ENCODE measurements at places on chromosomes 1 and 21.

DNA sequence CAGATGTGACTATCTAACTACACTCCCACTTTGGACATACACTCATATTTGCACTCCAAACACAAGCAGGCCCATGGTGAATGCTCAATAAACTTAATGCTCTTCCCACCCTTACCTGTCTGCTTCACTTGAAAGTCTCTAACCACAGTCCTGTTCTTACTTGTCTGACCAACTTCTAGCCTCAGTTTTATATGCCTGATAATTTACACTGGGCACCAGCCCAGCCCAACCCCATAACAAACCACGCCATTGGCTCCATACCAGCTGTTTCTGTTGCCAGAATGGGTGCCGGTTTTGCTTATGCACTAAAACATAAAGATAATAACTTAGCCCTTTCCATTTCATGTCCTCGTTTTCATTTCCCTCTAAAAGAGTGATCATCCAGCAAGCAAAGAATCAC lies 395.4 kb downstream of the NTNG1 start:
- DNase-seq, result no peak

DNA sequence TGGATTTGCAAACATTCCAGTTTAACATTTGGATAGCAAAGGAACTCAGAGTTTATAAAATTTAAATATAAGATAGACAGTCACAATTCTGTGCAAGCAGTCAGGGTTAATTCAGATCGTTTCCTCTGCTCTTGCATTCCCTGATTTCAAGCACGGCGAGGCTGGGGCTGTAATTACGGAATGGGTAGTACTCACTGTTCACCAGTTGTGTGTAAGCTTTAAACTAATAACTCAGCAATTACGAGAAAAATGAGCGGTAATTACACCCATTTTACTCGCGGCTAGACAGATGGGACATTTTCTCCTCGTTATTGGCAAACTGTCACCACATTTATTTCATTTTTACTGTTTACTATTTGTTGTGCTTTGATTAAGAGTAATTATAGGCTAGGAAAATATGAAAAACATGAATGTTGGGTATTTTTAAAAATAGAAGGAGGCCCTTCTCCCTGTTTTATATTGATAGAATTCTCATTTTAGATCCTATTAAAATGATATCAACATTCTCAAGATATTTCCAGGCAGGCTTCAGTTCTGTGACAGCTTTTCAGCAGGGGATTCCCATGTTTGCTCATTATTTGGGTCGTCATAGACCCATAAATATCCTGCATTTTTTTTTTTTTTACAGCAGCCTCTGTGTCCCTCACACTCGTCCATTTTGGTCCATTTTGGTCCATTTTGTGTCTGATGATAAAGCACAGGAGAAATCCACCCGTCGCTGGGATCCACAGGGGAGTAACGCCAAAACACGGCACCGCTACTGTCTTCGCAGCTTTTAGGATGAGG lies 208.3 kb downstream of the DSCAM start:
- no peak for DNase-seq

- DNase-seq, result no peak
Measured at GRCh38 chr1:33378524-33378923, 52.4 kb downstream of the PHC2 start.

- DNase-seq, result no peak
Measured at GRCh38 chr1:233668146-233668724, 54.3 kb downstream of the KCNK1 start.

DNA sequence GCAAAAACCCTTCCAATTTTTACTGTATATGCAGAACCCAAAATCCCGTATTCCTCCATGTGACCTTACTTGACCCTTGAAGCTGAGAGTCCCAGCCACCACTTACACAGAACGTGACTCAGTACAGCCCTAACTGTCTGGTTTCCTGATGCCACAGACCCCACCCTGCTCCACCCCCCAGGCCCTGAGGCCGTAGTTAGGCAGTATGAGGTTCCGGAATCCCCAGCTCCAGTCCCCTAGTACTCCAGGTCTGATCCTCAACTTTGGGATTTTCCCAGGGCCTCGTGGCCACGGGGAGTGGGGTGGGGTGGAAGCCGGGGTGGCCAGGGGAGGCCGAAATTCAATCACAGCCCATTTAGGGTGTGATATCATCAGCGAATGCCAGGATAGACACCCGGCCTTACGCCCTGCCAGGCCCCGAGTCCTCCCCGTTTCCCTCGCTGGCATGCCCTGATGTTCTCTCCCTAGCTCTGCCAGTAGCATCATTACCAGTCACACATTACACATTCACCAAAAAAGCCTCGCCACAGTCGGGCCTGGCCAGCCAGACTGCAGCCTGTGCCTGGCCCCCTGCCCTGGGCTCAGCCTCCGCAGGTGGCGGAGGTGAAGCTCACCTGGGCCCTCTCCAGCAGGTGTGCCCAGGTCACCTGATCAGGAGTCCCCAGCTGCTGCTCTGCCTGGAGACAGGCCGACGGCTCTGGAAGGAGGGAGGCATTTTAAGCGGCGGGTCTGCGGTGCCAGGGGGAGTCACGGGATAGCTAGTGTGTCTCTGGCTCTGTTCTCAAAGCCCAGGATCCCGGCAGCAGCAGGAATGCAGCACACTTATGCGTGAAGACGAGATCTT lies 70.8 kb downstream of the SCCPDH start:
- DNase-seq, result no peak

DNA sequence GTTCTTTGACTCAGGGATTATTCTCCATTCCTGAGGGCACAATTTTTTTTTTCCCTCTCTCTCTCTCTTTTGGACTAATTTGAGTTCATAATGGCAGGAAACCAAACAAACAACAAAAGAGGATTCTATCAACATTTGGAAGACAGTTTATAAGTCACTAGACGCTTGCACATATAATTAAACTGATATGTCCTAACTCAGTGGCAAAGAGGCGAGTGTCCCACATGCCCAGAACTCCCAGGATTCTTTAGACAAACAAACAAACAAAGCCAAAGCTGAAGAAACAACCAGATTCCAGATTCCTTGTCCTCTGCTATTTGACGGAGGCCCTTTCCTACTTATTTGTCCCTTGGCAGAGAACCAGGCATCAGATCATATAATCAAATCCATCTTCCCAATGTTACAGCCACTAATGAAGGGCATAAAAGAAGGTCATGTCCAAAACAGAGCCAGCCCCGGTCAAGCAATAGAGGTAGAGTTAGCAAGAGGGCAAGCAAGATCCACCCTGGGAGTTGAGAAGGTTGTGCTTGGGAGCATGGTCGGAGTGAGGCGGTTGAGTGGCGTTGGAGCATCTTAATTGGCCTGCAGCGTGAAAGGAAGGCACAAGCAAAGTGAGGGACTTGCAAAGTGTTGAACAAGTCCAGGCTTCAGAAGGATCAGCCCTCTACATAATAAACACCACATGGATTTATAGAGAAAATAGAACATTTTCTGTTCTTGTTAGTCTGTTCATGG lies 30.3 kb downstream of the ZNF362 start:
- no peak for DNase-seq

DNA sequence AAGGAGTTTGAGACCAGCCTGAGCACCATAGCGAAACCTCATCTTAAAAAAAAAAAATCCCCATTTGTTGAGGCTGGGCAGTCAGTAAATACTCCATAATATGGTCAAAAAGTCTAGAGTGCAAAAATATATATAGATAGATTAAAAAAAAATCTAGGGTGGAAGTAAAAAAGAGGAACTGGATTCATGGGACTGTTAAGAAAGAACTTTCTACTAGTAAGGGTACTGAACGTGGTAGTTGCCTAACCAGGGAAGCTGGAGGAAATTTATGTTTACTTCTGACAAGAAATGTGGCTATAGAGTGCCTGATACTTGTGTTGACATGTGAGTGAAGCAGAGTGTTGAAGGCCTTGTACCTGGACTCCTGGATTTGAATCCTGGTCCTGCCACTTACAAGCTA lies 265.9 kb upstream of the FAM78B start:
- peak; percentile 15 for DNase-seq

GRCh38 chr1:55180075-55180670 lies 35.0 kb downstream of the USP24 start:
- DNase-seq, result no peak

GRCh38 chr1:2360588-2361364 lies 30.6 kb downstream of the MORN1 start:
- no peak for DNase-seq

DNA sequence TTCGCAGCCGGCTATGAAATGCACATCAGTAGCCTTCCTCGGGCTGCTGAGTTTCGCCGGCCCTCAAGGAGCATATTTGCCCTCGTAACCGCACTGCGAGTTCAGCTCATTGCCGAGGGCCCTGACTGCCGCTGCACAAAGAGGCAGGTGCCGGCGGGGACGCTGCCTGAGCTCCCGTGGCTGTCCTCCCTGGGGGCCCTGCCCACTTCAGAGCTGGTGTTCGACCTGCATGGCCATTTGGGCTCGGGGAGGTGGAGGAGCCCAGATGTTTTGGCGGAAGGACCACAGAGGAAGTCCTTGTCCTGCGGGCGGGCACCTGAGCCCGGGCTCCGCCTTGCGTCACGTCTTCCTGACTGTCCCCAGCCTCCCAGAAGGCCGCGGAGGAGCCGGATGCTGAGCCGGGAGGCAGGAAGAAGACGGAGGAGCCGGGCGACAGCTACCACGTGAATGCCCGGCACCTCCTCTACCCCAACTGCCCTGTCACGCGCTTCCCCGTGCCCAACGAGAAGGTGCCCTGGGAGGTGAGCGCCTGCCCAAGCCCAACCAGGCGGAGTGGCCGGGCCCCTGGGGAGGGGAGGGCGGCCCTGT lies 29.9 kb upstream of the LRRC3 start:
- no peak for DNase-seq

GRCh38 chr1:165381745-165382505 lies 25.4 kb upstream of the LMX1A start:
- DNase-seq, result no peak

GRCh38 chr1:50295566-50295965 lies 127.7 kb downstream of the DMRTA2 start:
- DNase-seq, result no peak

- DNase-seq, result no peak
Measured at GRCh38 chr21:41861255-41861654, 17.9 kb downstream of the PRDM15 start.

DNA sequence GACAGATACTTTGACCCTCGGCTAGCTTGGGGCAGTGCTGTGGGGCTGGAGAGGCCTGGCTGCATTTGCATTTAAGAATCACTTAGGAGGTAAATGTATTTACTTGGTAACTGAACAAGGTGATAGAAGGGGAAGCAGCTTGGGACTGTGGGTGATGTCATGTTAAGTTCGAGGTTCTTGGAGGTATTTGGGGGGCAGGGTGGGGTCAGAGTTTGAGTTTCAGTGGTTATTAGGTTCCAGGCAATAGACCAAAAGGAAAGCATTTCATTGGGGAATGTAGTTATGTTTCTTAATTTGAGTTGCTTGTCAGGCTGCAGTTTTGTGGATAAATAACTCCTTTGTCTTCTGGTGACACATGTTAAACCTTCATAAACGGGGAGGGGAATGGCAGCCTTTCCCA lies 2.4 kb upstream of the FAM78B start:
- no peak for DNase-seq
